Esophagus squamous epithelium (tissue), 5 donors: ENCODE measurements at places on chromosomes 2 and 18. TPM values are rescaled to one million over a fixed set of nuclear protein-coding genes. Genes with fewer than 3 reads are reported as not detected.

Gene MOB4
- 30.7 TPM for total RNA-seq

Gene EPHA4
- 5.9 TPM for total RNA-seq

Gene TNFAIP6
- 0.95 TPM for total RNA-seq

Gene SLC9A2
- not detected for total RNA-seq

Gene NOSTRIN
- 15.6 TPM for total RNA-seq

Gene ITGA4
- 1.6 TPM for total RNA-seq

Gene LAMA3
- total RNA-seq: 43.6 TPM

Gene CNOT9
- 42.5 TPM for total RNA-seq

Gene ITPRIPL1
- total RNA-seq: 1.8 TPM

Gene TEX44
- not detected for total RNA-seq

DNA sequence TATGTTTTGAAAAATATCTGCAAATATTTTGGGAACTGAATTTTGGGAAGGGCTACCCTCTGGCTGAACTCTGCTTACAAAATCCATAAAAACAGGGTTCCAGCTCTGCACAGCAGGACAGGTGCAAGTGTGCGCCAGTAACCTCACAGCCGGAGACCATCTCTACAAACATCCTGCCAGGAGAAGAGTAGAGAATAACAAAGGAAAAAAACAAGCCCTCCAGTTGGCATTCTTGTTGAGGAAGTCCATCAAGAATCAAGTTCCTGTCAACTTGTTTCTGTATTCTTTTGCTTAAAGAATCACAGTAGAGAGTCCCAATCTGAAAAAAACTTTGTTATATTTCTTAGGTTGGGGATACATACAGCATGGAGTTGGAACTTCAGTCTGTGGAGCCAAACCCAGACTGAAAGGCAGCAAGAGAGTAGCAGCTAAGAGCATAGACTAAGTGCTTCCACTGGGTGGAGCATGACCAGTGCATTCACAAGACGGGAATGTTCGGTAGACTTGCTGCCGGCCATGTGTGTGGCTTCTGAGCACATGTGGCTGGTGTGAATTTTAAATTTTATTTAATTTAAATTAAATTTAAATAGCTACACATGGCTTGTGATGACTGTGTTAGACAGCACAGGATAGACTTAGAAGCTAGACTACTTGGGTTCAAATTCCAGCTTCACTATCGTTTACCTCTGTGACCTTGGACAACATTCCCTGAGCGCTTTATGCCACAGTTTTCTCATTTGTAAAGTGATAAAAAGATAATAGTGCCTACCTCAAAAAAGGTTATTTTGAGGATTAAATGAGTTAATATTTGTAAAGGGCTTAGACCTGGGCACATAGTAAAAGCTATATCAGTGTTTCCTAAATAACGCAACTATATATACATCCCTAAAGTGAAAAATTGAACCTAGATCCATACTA, 41.9 kb downstream of the SPTBN1 start:
- no peak for DNase-seq

DNA sequence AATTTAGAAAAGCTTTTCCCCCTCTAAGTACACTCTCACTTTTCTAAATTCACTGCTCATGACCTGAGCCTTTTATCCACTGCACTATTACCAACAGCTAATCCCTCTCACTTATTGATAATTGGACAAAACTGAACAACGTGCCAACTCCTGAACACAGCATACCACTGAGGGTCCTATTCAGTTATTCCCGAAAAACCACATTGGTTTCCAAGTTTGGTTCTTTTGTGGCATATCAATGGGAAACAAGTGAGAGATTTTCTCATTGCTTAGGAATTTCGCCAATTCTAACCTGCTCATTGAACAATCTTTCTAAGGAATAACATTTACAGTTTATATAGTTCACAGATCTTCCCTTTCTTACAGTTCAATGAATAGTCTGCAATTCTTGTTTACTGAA, 977.4 kb downstream of the TMEM182 start:
- no peak for DNase-seq

DNA sequence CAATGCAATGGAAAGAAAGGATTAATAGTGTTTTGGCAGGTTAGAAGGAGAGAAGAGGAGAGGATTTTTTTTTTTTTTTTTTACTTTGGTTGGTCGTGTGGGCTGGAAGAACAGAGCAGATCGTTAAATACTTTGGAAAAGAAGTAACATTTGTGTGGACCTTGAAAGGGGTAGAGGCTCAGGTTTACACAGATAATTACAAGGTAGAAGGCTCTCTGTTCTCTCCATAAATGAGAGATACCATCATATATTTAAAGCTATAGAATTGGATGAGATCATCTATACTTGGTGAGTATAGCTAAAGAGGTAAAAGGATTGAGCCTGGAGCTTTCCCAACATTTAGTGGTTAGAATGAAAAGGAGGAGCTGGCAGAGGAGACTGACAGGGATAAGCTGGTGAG, 49.0 kb downstream of the SMCHD1 start:
- no peak for DNase-seq

DNA sequence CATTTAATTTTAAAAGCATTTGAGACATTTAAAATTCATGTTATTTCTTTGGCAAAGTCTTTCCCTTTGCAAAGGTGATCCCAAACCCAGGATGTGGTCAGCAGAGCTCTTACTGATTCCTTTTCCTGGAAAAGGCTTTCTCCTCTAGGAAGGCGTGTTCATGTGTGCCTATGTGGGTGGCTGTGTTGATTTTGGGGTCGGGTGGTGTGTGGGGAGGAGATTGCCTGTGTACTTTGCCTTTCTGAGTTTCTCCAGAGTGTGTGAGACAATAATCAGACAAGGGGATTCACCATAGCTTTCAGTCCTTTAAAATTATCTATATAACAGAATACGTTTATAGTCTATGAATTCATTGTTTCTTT, 173.2 kb downstream of the SOCS6 start:
- DNase-seq: no peak

DNA sequence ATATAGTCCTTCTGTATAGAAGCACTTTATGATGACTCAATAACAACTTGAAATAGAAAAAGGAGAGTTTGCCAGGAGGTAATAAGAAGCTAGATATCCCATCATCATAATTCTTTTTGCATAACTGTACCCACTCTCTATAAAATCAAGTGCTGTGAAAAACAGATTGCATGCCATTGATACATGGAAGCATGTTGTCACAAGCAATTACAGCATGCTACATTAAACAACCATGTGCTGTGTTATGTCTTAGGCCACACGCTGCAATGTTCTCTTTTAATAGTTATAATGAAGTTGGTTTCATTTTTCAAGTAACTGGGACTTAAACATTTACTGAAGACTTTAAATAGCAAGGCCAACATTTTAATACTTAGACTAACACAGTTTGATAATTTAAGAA, 264.2 kb downstream of the RPRM start:
- no peak for DNase-seq

DNA sequence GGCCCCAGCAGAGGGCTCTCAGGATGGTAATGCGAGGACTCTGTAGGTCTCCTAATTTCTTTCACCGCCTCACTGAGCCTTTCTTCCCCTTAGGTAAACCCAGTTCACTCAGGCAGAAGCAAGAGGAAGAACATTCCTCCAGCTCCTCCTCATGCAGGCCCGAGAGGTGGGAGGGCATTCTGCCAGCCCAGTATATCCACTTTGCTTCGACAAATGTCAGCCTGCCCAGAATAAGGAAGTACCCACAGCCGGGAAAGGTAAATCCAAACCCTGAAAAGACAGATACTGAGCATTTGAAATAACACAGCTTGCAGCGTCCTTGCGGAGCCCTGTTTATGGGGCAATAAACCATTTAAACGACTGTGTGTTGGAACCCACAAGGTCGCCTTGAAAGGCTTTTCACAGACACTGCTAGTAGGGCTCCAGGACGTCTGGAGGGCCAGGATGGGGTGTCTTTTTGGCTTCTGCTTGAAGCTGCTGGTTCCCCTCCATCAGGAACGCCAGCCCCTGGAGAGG, 63.0 kb upstream of the STPG4 start:
- no peak for DNase-seq

DNA sequence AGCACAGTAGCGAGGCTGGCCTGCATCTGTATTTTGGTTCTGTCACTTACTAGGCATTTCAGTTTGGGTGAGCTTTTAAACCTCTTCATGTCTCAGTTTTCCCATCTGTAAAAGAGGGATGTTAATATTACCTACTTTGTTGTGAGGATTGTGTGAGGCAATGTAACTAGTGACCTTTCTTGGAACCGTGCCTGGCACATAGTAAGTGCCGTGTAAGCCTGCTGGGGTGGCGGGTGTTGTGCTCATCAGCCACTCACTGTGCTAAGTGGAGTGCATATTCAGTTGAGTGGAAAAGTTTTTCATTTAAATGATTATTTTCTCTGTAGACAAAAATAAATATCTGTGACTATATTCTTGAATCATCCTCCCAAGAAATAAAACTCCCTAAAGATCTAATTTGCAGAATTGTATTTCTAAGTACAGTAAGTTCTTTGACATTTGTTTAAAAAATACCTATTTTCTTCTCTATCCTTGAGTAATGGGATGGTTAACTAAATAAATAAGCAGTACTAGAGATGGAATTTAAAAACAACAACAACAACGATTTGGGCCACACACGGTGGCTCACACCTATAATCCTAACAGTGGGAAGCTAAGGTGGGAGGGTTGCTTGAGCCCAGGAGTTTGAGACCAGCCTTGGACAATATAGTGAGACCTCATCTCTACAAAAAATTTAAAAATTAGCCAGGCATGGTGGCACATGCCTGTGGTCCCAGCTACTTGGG, 56.7 kb downstream of the MALT1 start:
- no peak for DNase-seq

GRCh38 chr2:2800697-2801096, 469.6 kb upstream of the MYT1L start:
- no peak for DNase-seq

- DNase-seq: no peak
Measured at GRCh38 chr2:172540421-172540820, 15.5 kb upstream of the PDK1 start.

DNA sequence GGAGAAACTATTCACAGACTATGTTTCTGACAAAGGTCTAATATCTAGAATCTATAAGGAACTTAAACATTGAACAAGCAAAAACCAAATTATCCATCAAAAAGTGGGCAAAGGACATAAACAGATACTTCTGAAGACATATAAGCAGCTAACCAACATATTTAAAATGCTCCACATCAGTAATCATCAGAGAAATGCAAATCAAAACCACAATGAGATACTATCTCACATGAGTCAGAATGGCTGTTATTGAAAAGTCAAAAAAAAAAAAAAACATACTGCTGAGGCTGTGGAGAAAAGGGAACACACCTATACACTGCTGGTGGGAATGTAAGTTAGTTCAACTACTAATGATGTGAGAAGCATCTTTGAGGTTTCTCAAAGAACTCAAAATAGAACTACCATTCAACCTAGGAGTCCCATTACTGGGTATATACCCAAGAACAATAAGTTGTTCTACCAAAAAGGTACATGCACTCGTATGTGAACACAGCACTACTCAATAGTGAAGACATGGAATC, 220.4 kb upstream of the TFPI start:
- DNase-seq: no peak

DNA sequence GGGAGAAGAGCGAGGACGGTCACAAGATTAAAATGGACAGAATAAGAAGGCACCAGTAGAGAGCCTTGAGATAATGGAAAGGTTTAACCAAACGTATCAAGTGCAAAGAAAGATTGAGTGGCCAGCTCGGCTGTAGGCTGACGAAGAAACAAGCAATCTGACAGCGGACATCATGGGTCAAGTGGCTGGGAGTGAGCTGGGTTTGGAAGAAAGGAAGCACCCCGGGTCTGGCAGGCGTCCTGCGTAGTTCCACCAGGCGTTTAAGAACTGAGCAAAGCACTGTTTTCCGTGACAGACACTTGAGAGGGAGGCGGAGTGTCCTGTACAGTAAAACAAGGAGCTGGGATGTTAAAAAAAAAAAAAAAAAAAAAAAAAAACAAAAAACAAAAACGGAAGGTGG, 27.1 kb downstream of the DAPL1 start:
- DNase-seq: no peak

- no peak for DNase-seq
Measured at GRCh38 chr2:230783101-230783500, 70.5 kb downstream of the CAB39 start.

DNA sequence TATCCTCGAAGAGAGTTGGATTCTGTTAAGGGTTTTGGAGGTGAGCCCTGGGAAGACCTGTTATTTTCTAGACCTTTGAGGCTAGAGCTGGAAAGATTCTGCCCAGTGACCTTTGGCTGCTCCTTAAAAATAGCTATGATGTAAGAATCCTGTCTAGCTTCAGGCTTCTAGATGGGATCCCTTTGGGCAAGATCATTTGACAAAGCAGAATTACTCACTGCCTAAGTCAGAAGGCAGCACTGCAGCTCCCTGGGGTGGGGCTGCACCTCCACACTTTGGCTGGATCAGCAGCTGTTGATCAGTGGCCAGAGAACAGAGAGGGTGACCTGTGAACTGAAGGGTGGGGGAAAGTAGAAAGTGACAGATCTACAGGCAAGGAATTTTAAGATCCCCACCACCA, 103.8 kb downstream of the ASAP2 start:
- no peak for DNase-seq

- DNase-seq: no peak
Measured at GRCh38 chr2:54325148-54325547, 69.1 kb upstream of the TSPYL6 start.
